Thymus (tissue), 14 donors: ENCODE measurements at places on chromosomes 3 and 15. TPM values are rescaled to one million over a fixed set of nuclear protein-coding genes. Genes with fewer than 3 reads are reported as not detected.
A peak's percentile ranks its signal among the peaks of the same experiment; 100 is the strongest.

DNA sequence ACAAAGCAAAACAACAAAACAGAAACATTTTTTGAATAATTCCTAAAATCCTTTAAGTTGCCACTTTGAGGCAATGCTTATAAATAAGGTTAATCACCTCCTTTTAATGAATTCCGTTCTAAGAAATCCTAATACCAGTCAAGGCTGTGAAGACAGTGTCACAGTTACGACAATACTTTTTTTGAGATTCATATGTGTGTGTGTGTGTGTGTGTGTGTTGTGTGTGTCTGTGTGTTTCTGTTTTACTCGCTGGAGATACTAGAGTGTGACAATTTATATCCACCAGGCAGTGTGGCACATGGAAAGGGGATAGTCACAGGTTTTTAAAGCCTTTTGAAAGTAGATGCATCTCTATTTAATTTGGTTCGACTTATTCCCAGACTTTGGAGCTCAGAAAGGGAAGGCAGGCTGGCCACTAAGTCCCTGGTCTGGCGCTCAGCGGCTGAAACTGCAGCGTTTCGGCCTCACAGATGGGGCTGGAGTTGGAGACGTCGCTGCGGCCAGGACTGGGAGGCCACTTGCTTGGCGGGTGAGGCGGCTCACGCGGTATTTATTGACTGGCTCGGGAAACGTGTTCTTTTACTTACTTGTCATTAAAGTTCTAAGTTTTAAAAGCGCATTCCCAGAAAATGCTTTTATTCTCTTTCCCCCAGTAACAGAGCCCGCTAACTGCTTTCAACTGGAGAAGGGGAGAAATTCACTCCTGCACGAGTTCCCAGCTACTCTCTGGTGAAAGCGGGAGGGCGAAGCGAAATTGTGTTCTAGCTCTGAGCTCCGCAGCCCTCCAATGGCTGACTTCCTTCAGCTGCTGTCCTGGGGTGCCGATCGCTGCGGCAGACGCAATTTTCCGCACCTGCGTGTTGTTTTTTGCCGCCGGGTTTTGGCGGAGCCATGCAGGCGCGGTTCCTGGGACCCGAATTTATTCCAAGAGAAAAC is 13.7 kb downstream of the ZIC1 start:
- H3K27ac ChIP-seq: no peak overlapping the region
- H3K27me3 ChIP-seq: peaks cover 86% of the 10 kb centered on the region
- no peak for DNase-seq

DNA sequence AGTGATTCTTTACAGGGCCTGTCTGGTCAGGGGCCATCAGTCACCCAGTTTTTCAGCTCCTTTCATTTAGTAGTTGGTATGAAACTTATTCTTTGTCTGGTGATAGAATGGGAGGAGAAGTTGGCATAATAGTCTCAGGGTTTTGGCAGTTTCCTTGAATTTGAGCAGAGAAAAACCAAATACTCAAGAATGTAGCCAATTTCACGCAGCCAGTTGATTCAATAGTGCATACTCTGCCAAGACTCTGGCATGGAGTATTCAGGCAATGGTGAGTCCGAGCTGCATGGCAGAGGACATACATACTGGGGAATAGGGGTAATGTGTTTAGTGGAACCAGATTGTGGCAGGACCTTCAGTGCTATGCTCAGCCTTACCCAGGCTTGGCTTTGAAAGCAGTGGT is 118.3 kb downstream of the GALK2 start:
- H3K27ac ChIP-seq: no peak overlapping the region
- DNase-seq: no peak
- H3K4me3 ChIP-seq: no peak overlapping the region
- peaks cover 29% of the 10 kb centered on the region for H3K36me3 ChIP-seq

GRCh38 chr3:63937661-63938651 is 25.8 kb upstream of the SCAANT1 start:
- H3K36me3 ChIP-seq: peaks cover 7% of the 10 kb centered on the region
- H3K27ac ChIP-seq: no peak overlapping the region
- DNase-seq: no peak
- H3K4me1 ChIP-seq: peaks cover 2% of the 10 kb centered on the region

DNA sequence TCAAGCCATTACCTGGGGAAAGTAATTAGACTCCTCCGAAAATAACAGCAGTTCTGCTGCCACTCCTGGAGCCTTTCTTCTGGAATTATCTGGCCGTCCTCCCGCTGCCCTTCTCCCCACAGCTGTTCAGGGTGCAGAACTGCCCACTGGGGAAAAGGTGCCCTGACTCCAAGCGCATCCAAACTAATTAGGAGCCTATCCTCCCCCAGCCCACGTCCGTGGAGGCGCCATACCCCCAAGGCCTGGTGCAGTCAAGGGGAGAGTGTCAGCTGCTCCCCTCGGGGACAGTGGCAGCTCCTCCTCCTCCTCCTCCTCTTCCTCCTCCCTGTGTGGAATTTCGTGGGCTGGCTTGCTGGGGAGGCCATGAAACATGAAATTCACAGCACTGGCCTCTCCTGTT is 177.2 kb downstream of the XXYLT1 start:
- H3K4me3 ChIP-seq: no peak overlapping the region
- no peaks in the 10 kb centered on the region for H3K27me3 ChIP-seq
- no peaks in the 10 kb centered on the region for H3K36me3 ChIP-seq
- H3K4me1 ChIP-seq: peaks cover 10% of the 10 kb centered on the region
- H3K27ac ChIP-seq: peak overlapping the region; percentile 61

DNA sequence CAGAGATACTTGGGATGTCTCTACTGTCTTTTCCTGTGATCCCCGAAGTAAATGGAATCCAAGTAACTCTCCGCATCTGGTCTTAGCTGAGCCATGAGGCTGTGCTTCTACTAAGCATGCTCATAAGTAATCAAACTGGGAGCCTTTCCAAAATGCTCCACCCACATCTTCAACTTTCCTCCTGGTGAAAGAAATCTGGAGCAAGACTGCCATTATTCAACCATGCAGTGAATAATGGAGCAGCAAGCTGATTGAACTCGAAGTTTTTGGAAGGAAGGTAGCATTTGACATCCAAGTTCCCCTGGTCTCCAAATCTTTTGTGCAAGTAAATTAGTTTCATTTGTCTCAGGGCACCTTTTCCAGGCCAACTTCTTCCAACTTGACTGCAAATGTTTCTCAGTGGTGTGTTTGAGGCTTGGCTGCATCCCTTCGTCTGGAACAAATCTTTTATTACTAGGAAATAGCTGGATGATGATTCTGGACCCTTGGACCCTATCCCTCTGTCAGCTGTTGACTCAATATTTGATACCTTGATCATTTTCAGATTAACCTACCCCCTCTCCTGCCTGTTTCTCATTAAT is 19.4 kb downstream of the GXYLT2 start:
- no peak for DNase-seq
- H3K36me3 ChIP-seq: peaks cover 9% of the 10 kb centered on the region
- H3K4me3 ChIP-seq: no peak overlapping the region
- H3K27me3 ChIP-seq: no peaks in the 10 kb centered on the region
- no peak overlapping the region for H3K27ac ChIP-seq

DNA sequence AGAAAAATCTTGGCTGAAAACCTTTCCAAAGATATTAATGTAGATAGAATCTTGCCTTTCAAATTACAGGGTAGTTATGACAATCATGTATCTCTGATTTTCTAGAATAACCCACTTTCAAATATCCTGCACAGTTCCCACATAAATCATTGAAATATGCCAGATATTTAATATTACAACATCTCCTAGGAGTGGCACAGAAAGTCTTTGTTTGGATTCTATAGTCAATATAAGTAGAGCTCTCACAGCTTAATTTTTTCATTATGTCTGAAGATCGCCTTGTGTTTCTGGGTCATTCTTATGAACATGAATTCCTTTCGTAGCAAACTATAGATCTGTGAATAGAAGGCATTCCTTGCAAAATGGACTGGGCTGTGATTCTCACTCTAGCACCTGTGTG is 5.0 kb downstream of the RARB start:
- DNase-seq: no peak
- H3K27me3 ChIP-seq: peaks cover 31% of the 10 kb centered on the region
- H3K4me3 ChIP-seq: no peak overlapping the region
- H3K27ac ChIP-seq: no peak overlapping the region
- H3K36me3 ChIP-seq: no peaks in the 10 kb centered on the region

GRCh38 chr3:145673838-145674237 is 487.1 kb downstream of the PLOD2 start:
- no peaks in the 10 kb centered on the region for H3K36me3 ChIP-seq
- no peak overlapping the region for H3K27ac ChIP-seq
- no peaks in the 10 kb centered on the region for H3K27me3 ChIP-seq
- no peak overlapping the region for H3K4me3 ChIP-seq

DNA sequence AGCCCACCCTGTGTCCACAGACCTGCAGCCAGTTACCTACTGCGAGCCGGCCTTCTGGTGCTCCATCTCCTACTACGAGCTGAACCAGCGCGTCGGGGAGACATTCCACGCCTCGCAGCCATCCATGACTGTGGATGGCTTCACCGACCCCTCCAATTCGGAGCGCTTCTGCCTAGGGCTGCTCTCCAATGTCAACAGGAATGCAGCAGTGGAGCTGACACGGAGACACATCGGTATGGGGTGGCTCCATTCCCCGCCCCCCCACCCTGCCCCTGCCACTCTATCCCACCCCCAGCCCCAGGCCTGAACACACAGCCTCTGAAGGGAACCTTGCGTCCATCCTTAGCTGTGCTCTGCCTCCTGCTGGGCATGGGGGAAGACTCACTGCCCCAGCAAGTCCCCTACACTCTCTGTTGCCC is 73.2 kb downstream of the AAGAB start:
- no peak for DNase-seq
- peaks cover 22% of the 10 kb centered on the region for H3K36me3 ChIP-seq
- H3K27me3 ChIP-seq: no peaks in the 10 kb centered on the region
- H3K4me3 ChIP-seq: no peak overlapping the region

- no peak overlapping the region for H3K27ac ChIP-seq
- no peak overlapping the region for H3K4me3 ChIP-seq
- H3K4me1 ChIP-seq: no peaks in the 10 kb centered on the region
- H3K27me3 ChIP-seq: no peaks in the 10 kb centered on the region
Measured at GRCh38 chr3:120177151-120177550, 82.9 kb upstream of the GSK3B start.

GRCh38 chr15:90082140-90082715 is 20.0 kb downstream of the IDH2 start:
- peaks cover 92% of the 10 kb centered on the region for H3K36me3 ChIP-seq
- DNase-seq: no peak
- H3K27me3 ChIP-seq: no peaks in the 10 kb centered on the region
- no peak overlapping the region for H3K4me3 ChIP-seq
- H3K4me1 ChIP-seq: no peaks in the 10 kb centered on the region
- no peak overlapping the region for H3K27ac ChIP-seq

GRCh38 chr3:134796281-134797056 is 1.4 kb downstream of the EPHB1 start:
- peaks cover 14% of the 10 kb centered on the region for H3K4me1 ChIP-seq
- no peak overlapping the region for H3K4me3 ChIP-seq
- H3K36me3 ChIP-seq: no peaks in the 10 kb centered on the region
- no peak for DNase-seq
- no peak overlapping the region for H3K27ac ChIP-seq
- peaks cover 42% of the 10 kb centered on the region for H3K27me3 ChIP-seq

GRCh38 chr15:35151782-35152181 is 66.7 kb upstream of the NANOGP8 start:
- DNase-seq: no peak
- no peaks in the 10 kb centered on the region for H3K36me3 ChIP-seq
- H3K4me1 ChIP-seq: no peaks in the 10 kb centered on the region
- no peak overlapping the region for H3K27ac ChIP-seq
- H3K27me3 ChIP-seq: no peaks in the 10 kb centered on the region
- H3K4me3 ChIP-seq: no peak overlapping the region

GRCh38 chr15:71501344-71502076 is 308.8 kb upstream of the NR2E3 start:
- H3K27ac ChIP-seq: no peak overlapping the region
- no peaks in the 10 kb centered on the region for H3K36me3 ChIP-seq
- no peak for DNase-seq
- H3K4me3 ChIP-seq: no peak overlapping the region
- H3K4me1 ChIP-seq: no peaks in the 10 kb centered on the region
- H3K27me3 ChIP-seq: no peaks in the 10 kb centered on the region

DNA sequence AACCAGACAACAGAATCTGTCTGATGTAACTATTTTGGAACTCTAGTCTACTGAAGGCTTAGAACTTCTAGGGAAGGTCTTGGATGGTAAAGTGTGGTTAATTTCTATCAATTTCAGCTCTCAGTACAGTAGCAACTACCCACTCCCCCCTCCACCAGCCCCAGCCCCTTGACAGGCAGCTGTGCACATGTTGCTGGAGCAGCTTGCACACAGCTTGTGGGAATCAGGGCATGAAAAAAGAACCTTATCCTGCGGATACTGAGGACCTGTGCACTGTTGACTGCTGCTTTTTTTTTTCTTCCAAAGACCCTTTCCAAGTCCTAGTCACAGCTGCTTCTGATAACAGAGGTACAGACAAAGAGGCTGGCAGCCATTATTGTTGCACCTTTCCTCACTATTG is 81.5 kb upstream of the UBP1 start:
- H3K27me3 ChIP-seq: no peaks in the 10 kb centered on the region
- H3K36me3 ChIP-seq: peaks cover 5% of the 10 kb centered on the region
- H3K27ac ChIP-seq: no peak overlapping the region
- no peaks in the 10 kb centered on the region for H3K4me1 ChIP-seq

- no peaks in the 10 kb centered on the region for H3K27me3 ChIP-seq
- no peak overlapping the region for H3K27ac ChIP-seq
- no peak overlapping the region for H3K4me3 ChIP-seq
- no peak for DNase-seq
- H3K4me1 ChIP-seq: peaks cover 14% of the 10 kb centered on the region
Measured at GRCh38 chr3:71384388-71384787, 199.1 kb downstream of the FOXP1 start.

DNA sequence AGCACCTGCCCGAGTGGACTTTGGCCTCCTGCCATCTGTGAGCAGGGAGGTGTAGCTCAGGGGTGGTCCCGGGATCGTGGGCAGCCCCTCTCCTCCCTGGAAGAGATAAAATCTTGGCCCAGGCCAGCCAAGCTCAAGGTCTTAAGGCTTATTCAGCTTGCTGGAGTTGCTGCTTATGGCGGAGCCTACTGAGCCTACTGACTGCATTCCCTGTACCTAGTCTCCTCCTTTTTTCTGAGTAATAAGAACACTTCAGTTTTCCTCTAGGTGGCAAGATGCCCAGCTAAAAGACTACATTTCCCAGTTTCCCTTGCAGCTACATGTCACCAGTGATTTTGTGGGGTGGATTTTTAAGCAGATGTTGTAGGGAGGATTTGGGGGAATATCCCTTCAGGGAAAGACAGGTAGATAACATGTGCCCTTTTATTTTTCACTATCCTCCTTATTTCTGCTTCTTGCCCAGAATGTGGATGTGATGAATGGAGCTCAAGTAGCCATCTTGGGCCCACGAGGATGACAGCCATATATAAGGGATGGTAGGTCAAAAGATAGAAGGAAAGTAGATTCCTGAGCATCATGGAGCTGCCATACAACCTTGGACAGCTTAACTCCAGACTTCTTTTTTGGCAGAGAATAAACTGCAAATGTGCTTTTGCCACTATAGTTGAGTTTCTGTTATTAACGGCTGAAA is 41.4 kb upstream of the INSYN1 start:
- H3K27ac ChIP-seq: no peak overlapping the region
- no peaks in the 10 kb centered on the region for H3K27me3 ChIP-seq
- DNase-seq: no peak
- H3K4me3 ChIP-seq: no peak overlapping the region
- no peaks in the 10 kb centered on the region for H3K4me1 ChIP-seq

The TMEM207 gene
- polyA plus RNA-seq: not detected

The PDIA3 gene
- polyA plus RNA-seq: 209 TPM

The SLC2A2 gene
- polyA plus RNA-seq: 0.05 TPM

The PRR20G gene
- polyA plus RNA-seq: 0.27 TPM

The SPRED1 gene
- 5.3 TPM for polyA plus RNA-seq

The CLEC3B gene
- 35.9 TPM for polyA plus RNA-seq

The LMAN1L gene
- 0.41 TPM for polyA plus RNA-seq

The KIF7 gene
- 2.9 TPM for polyA plus RNA-seq

The RBM5 gene
- 219 TPM for polyA plus RNA-seq

The TBC1D23 gene
- 39.6 TPM for polyA plus RNA-seq

The TBC1D2B gene
- 20.0 TPM for polyA plus RNA-seq

The WDR48 gene
- 24.4 TPM for polyA plus RNA-seq
